ENCODE measurements at places on chromosomes 1 and 21. TPM values are rescaled to one million over a fixed set of nuclear protein-coding genes. Genes with fewer than 3 reads are reported as not detected.

DNA sequence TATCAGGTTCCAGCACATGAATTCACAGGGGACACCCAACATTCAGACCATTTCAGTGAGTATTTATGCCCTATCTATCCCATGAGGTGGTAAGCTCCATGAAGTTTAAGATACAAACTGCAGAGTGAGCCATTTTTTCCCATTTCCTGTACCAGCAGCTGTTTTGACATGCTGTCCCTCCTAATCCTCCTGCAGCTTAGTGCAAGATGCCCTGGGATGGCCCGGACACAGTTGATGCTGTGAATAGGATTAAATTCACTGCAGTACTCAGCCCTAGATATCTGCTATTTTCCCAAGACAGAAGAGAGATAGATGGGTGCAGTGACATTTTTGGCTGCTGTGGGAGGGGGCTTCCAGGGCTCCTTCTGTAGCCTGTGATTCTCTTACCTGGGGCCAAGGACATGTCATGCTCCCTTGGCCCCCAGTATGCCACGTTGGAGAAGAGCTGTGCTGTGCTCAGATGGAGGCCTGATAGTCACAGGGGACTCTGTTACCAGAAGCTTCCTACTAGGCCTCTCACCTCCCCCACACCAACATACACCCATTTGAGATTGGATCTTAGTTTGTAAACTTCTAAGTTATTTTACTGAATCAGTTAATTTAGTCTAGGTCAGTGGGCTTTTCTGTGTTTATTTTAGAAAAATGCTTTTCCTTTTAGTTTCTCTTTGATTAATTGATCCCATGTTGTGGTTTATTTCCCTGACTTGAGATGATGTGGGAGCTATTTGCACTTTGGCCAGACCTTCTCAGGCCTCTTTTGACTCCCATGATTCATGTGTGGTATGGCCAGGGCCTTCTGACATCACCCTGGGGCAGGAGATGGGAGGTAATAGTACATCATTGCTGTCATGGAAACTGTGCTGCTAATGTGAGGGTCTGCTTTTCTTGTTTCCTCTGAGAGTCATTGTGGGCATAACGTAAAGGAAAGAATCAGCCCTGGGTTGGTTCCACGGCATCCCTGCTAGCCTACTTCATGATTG is 92.6 kb downstream of the ST3GAL3 start:
- DNase-seq = no peak

- DNase-seq = no peak
These were observed 47.3 kb downstream of the LYPLAL1 start for GRCh38 chr1:219220945-219221344.

GRCh38 chr1:58317694-58318093 is 228.8 kb downstream of the OMA1 start:
- no peak for DNase-seq

GRCh38 chr1:197680311-197680710 is 95.0 kb downstream of the DENND1B start:
- DNase-seq = no peak

GRCh38 chr1:193143285-193143684 is 21.5 kb downstream of the CDC73 start:
- no peak for DNase-seq

DNA sequence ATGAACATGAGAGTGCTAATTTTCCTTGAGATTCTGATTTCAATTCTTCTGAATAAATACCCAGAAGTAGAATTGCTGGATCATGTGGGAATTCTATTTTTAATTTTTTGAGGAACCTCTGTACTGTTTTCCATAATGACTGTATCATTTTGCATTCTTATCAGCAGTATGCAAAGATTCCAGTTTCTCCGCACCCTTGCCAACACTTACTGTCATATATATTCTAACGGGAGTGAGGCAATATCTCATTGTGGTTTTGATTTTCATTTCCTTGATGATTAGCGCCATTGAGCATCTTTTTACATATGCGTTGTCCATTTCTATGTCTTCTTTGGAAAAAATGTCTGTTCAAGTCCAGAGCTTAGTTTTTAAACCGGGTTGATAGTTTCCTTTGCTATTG is 33.2 kb downstream of the VCAM1 start:
- DNase-seq = no peak

GRCh38 chr1:118944133-118944532 is 44.0 kb downstream of the TBX15 start:
- no peak for DNase-seq

The CDA gene
- total RNA-seq = not detected

The SLC44A3 gene
- total RNA-seq = 0.77 TPM

The SDF4 gene
- total RNA-seq = 93.8 TPM

The OR11L1 gene
- total RNA-seq = not detected

The NCAM2 gene
- total RNA-seq = 1.9 TPM
